Testis (tissue), 5 donors: ENCODE measurements at places on chromosomes 2 and 18. TPM values are rescaled to one million over a fixed set of nuclear protein-coding genes. Genes with fewer than 3 reads are reported as not detected.

- H3K36me3 ChIP-seq = no peaks in the 10 kb centered on the region
- no peak for DNase-seq
- H3K27ac ChIP-seq = no peak overlapping the region
- H3K4me3 ChIP-seq = no peak overlapping the region
- H3K27me3 ChIP-seq = no peaks in the 10 kb centered on the region
Observed at GRCh38 chr2:8831516-8831915, 5.9 kb downstream of the KIDINS220 start.

GRCh38 chr2:73264783-73265182, 19.5 kb downstream of the FBXO41 start:
- DNase-seq = no peak
- no peaks in the 10 kb centered on the region for H3K27me3 ChIP-seq
- no peak overlapping the region for H3K4me3 ChIP-seq

GRCh38 chr2:25976983-25977741, 5.1 kb downstream of the KIF3C start:
- no peaks in the 10 kb centered on the region for H3K27me3 ChIP-seq
- no peak for DNase-seq
- no peak overlapping the region for H3K27ac ChIP-seq
- H3K4me3 ChIP-seq = no peak overlapping the region
- no peaks in the 10 kb centered on the region for H3K36me3 ChIP-seq

KLHL14 gene
- total RNA-seq = 2.0 TPM

FRZB gene
- 8.4 TPM for total RNA-seq

DNA sequence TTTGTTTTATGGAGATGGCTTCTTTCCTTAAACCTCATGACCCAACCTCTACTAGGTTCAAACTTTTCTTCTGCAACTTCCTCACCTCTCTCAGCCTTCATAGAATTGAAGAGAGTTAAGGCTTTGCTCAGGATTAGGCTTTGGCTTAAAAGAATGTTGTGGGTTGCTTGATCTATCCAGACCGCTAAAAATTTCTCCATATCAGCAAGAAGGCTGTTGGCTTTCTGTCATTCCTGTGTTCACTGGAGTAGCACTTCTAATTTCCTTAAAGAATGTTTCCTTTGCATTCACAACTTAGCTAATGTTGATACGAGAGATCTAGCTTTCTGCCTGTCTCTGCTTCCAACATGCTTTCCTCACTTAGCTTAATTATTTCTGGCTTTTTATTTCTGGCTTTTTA, 58.1 kb upstream of the KYNU start:
- DNase-seq = no peak
- peaks cover 4% of the 10 kb centered on the region for H3K4me1 ChIP-seq
- no peaks in the 10 kb centered on the region for H3K36me3 ChIP-seq
- no peaks in the 10 kb centered on the region for H3K27me3 ChIP-seq

- DNase-seq = no peak
- no peak overlapping the region for H3K4me3 ChIP-seq
- H3K27me3 ChIP-seq = no peaks in the 10 kb centered on the region
- H3K36me3 ChIP-seq = no peaks in the 10 kb centered on the region
Observed at GRCh38 chr18:44123743-44124142, 556.9 kb upstream of the SETBP1 start.

DNA sequence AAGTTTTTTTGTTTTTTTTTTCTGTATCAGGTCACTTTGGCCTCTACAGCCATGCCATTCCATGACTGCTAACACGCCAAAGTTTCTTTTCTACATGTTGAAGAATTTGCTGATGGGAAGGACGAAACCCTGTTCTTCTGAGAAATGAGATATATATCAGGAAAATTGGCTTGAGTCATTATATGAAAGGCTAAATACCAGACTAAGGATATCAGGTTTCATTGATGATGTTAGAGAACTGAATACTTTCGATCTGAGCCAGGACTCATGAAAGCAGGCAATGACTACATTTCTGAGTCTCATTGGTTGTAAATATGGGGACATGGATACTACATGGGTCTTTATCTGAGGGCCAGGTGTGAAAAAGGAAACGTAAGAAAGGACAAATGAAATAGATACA, 181.4 kb downstream of the OSR1 start:
- no peaks in the 10 kb centered on the region for H3K4me1 ChIP-seq
- no peak overlapping the region for H3K27ac ChIP-seq
- no peaks in the 10 kb centered on the region for H3K27me3 ChIP-seq
- DNase-seq = no peak
- no peaks in the 10 kb centered on the region for H3K36me3 ChIP-seq

DNA sequence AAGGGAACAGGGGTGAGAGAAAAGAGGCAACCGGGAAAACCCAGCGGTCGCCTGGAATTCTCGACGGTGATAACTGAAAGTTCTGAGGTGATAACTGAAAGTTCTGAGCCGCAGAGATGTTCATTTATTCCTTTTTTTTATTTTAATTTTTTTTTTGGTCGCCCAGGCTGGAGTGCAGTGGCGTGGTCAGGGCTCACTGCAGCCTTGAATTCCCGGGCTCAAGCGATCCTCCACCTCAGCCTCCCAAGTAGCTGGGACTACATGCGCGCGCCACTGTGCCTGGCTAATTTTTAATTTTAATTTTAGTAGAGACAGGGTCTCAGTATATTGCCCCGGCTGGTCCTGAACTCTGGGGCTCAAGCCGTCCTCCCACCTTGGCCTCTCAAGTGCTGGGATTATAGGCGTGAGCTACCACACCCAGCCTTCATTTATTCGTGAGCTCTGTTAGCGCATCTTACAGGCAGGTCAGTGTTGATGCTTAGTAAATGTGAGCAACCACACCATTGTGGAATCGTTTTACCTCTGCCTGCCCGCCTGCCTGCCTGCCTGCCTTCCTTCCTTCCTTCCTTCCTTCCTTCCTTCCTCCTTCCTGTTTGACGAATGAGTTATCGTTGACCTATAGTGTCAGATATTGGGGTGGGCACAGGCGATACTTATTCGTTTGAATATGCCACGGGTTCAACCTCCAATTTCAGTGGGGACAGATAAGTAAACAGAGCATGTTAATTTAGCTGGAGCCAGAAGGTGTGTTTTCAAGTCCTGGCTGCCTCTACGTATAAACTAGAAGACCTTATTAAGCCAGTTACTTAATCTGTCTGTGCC, 557 bp upstream of the E2F6 start:
- no peak for DNase-seq
- peak overlapping the region; percentile 83 for H3K27ac ChIP-seq
- no peaks in the 10 kb centered on the region for H3K36me3 ChIP-seq
- peak overlapping the region; percentile 59 for H3K4me3 ChIP-seq
- peaks cover 19% of the 10 kb centered on the region for H3K4me1 ChIP-seq

GRCh38 chr2:8454797-8455196, 227.1 kb upstream of the ID2 start:
- no peaks in the 10 kb centered on the region for H3K36me3 ChIP-seq
- no peak overlapping the region for H3K27ac ChIP-seq
- DNase-seq = no peak
- H3K27me3 ChIP-seq = no peaks in the 10 kb centered on the region
- H3K4me1 ChIP-seq = no peaks in the 10 kb centered on the region

DNA sequence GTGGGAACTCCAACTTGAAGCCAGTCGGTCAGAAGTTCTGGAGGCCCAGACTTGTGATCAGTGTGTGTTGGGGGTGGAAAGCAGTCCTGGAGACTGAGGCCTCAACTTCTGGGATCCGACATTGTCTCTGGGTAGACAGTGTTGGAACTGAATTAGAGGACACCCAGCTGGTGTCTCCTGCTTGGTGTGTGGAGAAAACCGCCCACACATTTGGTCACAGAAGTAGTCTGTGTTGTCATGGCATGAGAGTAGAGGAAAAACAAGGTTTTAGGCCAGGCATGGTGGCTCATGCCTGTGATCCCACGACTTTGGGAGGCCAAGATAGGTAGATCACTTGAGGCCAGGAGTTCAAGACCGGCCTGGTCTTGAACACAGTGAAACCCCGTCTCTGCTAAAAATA, 51.5 kb downstream of the PUM2 start:
- H3K27ac ChIP-seq = no peak overlapping the region
- H3K4me3 ChIP-seq = no peak overlapping the region
- H3K4me1 ChIP-seq = no peaks in the 10 kb centered on the region
- H3K36me3 ChIP-seq = no peaks in the 10 kb centered on the region
- DNase-seq = no peak

- H3K4me3 ChIP-seq = no peak overlapping the region
- no peak overlapping the region for H3K27ac ChIP-seq
- no peaks in the 10 kb centered on the region for H3K27me3 ChIP-seq
- H3K36me3 ChIP-seq = no peaks in the 10 kb centered on the region
- H3K4me1 ChIP-seq = no peaks in the 10 kb centered on the region
Observed at GRCh38 chr2:194723446-194723845, 933.6 kb upstream of the SLC39A10 start.

DNA sequence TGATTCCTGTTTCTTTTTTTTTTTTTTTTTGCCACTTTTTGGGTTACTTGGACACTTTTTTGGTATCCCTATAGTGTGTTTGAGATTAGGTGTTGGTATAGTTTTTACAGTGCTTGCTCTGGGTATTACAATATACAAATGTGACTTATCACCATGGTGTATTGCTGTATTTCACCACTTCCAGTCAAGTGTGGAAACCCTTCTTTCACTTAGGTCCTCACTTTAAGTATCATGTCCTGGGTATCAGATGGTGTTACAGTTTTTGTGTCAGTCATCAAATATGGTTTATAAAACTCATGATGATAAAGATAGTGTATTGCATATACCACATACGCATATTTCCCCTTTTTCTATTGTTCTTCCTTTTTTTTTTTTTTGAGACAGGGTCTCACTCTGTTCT, 1.8 kb downstream of the ATP9B start:
- H3K27me3 ChIP-seq = no peaks in the 10 kb centered on the region
- no peak overlapping the region for H3K4me3 ChIP-seq
- peaks cover 6% of the 10 kb centered on the region for H3K4me1 ChIP-seq

CDCA7 gene
- 14.6 TPM for total RNA-seq

DNA sequence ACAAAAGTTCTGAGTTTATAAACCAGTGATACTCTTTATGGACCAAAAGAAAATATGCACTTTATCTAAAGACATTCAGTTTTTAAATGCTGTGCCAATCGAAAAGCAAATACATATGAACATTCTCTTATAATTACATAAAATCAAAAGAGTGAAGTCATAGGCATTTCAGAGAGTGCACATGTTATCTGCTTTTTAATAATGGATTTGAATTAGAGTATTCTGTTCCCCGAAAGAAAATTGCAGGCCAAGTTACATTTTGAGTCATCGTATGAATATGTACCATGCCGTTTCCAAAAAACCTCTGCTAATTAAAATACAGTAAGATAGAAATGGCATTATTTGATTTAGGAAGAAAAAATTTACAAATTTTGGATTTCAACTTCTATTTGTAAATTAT, 565.7 kb downstream of the ZEB2 start:
- H3K4me3 ChIP-seq = no peak overlapping the region
- no peak for DNase-seq
- H3K27me3 ChIP-seq = no peaks in the 10 kb centered on the region
- H3K4me1 ChIP-seq = peaks cover 7% of the 10 kb centered on the region

GPR155 gene
- total RNA-seq = 3.6 TPM

DNA sequence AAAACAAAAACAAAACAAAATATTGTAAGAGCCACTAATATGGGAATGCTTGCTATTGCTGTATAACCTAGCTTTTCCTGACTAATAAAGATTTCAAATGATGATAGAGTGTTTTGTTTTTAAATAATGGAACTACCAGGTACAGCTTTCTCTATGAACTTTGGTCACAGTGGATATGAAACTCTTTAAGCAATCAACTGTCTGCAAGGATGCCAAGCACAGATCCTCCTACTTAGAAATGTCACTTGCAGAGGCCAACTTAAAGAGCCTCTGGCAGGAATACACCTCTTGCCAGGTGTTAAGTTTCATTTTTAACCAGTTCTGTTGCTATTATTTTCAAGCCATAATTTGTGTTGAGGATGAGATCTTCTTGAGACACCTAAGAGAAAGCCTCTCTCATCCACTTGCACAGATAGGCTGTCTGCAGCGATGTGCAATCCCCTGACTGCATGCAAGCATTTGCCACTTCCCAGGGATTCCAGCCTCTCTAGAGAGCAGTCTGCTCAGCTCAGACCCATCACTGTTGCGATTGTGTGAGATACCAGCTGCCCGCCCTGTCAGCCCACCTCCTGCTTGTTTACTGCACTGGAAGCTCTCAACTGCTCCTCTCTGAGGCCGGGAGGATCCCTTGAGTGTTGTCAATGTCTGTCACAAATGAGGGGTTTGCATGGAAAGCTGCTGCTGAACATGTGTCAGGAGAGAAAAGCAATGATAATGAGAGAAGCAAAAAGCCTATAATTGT, 86.1 kb upstream of the SCG2 start:
- H3K27ac ChIP-seq = no peak overlapping the region
- no peak for DNase-seq
- no peaks in the 10 kb centered on the region for H3K27me3 ChIP-seq
- H3K4me1 ChIP-seq = no peaks in the 10 kb centered on the region
- no peaks in the 10 kb centered on the region for H3K36me3 ChIP-seq
- H3K4me3 ChIP-seq = no peak overlapping the region

DNA sequence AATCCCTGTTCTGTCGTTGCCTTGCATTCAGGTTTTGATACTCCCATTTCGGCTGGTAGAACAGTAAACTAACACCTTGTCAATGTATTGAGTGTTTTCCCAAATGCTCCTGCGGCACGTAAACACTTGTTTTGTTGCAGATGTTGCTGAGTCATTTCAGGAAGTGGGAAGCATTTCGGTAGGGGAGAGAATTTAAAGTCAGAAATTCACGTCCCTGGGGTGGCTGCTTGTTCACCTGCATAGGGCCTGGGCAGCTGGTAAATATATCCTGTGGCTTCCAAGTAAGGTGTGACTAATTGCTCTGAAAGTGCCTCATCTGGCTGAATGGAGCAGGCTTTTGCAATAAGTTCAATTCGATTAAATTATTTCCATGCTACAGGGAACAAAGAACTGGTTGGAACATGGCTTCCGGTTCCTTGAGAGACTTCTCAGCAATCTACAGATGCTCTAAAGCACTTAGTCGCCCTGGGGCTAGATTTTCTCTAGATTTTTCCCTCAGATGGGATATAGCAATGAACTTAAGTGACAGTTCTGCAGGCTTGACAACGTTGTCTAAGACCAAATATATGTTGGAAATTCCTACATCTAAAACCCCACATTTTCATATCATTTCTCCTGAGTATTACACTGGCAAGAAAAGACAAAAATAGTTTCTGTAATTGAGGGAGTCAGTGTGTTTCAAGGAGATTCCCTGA, 5.2 kb downstream of the GALR1 start:
- H3K36me3 ChIP-seq = no peaks in the 10 kb centered on the region
- H3K27me3 ChIP-seq = no peaks in the 10 kb centered on the region
- H3K4me3 ChIP-seq = no peak overlapping the region

GRCh38 chr2:48824116-48824515, 68.6 kb upstream of the LHCGR start:
- H3K27ac ChIP-seq = no peak overlapping the region
- DNase-seq = no peak
- H3K4me1 ChIP-seq = no peaks in the 10 kb centered on the region
- H3K4me3 ChIP-seq = no peak overlapping the region
- H3K36me3 ChIP-seq = no peaks in the 10 kb centered on the region

NR4A2 gene
- 3.2 TPM for total RNA-seq
